Jurkat, Clone E6-1 (cell line): ENCODE measurements at places on chromosomes 2 and 18.
A peak's percentile ranks its signal among the peaks of the same experiment; 100 is the strongest.

DNA sequence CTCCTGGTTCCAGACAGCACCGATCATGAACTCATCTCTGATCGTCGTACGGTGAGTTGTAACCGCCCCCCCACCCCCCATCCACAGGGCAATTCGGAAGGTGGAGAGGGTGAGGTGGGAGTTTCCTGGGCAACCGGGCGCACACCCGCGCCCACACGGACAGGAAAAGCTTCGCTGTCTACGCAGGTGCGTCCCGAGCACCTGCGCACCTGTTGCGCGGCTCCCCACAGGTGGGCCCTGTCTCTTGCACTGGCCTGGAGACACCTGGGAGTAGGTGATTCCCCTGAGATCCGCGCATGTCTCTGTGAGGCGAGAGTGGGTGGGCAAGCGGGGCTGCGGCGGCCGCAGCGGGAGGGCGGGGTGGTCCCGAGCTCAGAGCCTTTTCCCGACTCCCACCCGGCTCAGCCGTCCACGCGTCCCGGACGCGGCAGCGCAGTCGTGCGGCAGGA lies 459 bp upstream of the ATP6V1C2 start:
- DNase-seq, result no peak

DNA sequence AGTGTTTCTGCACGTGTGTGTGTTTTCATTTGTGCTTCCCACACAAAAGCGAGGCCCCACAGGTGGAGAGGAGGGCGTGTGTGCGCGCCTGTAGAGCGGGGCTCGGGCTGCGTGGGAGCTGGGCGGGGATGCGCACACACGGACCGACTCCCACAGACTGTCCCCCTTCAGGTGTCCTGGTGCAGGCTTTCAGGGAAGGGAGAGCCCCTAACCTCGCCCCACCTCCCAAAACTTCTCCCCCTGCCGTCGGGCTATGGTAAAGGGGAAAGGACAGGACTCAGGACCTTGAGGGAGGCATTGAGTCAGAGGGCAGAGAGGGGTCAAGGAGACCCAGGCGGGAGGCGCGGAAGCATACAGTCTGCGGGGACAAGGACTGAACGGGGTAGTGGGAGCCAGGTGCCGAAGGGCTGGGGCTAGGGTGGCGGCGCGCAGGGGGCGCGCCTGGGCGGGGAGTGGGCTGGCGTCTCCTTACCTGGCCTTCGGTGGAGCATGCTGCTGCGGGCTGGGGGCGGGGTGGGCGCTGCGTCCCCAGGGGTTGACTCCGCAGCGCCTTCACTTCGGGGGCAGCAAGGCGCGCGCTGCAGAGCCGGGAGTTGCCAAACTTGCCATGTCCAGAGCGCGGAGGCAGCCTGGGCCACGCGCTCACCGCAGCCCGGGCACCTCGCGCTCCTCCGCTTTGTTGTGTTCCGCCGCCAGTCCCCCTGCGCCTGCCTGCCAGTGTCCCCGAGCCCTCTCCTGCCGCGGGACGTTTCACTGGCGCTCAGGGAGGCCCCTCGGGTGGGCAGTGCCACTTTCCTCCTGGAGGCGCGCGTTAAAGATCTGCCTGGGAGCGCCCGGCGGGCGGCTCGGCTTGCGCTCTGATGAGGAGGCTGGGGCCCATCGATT lies 302.0 kb downstream of the NCKAP5 start:
- DNase-seq, result no peak

DNA sequence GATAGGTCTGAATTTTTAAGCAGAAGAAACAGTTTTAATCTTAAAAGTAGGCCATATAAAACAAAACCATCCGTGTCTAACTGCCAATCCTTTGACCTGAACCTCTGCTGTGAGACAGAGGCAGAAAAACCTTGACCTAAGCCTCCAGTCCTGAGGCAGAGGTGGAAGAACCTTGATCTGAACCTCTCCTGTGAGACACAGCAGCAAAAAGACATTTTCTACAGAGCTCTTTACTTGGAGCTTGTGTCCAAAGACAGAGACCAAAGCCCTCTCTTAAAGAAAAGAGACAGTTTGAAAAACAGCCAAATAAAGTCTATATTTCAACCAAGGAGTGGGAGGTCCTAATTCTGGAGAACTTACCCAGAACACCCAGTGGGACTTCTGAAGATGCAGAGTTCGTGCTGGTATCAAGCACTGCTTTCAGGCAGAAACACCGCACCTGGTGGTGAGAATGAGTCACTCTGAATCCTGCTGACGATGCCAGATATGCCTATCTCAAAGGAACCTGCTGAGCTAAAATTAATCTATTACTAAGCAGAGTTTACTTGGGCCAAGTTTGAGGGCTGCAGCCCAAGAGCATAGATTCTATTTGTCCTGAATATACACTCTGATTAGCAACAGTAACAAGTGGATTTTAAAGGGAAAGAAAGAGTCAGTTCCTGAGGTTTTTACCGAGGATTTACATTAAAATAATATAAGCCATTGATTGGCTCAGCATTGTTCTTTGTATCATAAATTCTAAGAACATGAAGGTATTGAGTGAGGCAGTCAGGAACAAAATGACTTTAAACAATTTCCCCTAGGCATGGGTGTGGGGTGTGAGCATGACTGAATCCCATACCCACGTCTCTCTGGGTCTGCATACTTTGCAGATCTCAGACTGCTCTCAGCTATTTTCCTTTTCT lies 806.4 kb downstream of the TRIB2 start:
- DNase-seq, result no peak

DNA sequence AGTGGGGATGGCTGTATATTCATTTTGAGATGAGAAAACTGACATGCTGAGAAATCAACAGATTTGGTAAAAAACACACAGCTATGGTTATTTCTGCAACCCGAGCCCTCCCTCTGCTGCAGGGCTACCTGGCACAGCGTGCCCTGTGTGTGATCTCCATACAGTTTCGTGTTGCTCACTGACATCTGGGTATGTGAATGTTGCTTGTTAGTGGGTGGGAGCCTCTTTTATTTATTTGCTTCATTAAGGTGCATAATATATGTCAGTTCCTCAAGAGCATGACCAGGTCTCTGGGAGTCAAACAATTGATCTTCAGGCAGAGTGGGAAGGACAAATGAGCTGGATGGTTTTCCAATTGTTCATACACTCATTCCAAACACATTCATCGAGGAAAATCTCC lies 139.1 kb upstream of the FHL2 start:
- no peak for DNase-seq

DNA sequence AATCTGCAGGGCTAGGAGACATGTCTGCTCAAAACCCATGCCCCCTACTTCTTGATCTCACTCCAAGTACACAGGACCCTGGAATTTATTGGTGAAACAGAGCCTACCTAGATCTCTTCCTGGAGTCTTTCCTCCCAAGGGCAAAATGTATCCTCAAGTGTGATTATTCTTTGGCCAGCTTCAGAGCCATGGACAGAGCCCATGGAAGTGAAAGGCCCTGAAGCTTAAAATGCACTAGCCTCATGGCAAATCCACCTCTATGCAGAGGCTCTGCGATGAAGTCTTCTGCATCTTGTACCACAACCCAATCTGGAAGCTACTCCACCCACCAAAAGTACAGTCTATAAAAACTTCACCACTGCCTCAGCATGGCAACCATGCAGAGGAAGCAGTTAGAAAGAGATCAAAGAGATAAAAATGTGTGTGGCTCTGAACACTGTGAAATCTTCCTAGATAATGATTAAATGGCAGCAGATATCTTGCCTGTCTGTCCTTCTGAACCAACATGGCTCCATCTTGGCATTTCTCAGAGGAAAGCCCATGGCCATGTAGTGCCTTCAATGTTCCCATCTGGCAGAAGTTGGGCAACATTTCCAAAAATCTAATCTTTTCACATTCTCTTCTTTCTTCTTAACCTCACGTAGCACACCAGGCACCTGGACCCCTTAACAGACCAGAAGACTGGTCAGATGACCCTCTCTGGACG lies 142.9 kb upstream of the KLF7 start:
- DNase-seq, result peak; percentile 35

DNA sequence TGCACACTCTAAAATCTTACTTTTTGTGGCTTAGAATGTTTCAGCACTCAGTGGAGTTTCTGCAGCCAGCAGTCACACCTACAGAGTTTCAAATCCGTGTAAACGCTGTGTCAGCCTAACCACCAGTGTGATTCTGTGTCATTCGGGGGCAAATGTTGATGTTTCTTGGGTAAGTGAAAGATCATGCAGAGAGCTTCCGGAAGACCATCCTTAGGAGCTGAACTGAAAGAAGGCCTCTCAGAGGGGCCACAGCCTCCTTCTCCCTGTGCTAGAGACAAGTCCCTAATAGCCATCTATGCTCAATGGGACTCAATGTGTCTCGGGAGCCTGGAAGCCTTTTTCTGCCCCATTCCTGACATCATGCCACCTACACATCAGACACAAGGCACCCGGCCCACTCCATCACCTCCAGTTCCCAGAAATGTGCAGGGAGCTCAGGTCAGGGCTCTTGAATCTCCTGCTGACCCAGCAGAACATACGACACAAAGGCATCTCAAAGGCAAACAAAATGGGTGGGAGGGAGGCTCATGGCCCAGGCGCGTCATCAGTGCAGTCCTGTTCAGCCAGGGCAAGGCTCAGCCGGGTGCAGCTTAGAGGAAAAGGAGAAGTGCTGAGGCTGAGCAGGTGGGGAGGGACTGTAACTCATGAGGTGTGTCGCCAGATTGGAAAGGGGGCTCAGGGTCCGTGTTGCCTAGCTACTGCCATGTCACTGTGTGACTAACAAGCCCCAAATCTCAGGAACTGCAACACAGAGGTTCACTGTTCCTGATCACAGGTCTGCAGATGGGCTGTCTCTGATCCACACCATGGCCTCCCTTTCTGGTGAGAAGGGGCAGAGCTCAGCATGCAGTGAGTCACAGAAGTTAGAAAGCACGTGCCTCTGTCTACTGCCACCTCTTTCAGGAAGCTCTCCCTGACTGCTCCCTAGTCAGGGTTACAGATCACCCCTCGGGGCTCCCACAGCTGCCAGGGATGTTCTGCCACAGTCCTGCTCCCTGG lies 82.0 kb downstream of the SMAD7 start:
- DNase-seq, result no peak

- no peak for DNase-seq
Observed at GRCh38 chr2:98579926-98580325, 28.4 kb downstream of the COA5 start.

GRCh38 chr2:187475499-187476248 lies 27.6 kb upstream of the CALCRL start:
- no peak for DNase-seq

DNA sequence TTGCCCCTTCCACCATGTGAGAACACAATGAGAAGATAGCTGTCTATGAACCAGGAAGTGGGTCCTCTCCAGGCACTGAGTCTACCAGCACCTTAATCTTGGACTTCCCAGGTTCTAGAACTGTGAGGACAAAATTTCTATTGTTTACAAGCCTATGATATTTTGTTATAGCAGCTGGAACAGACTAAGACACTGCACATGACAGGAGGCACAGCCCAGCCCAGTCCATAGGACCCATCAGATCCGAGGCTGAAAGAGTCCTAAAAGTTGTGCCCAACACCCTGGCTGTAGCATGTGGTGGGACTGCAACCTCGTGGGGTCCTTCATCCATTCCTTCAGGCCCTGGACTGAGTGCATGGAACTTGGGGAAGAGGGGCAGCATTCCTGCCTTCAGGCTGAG lies 48.4 kb upstream of the YWHAQ start:
- no peak for DNase-seq

DNA sequence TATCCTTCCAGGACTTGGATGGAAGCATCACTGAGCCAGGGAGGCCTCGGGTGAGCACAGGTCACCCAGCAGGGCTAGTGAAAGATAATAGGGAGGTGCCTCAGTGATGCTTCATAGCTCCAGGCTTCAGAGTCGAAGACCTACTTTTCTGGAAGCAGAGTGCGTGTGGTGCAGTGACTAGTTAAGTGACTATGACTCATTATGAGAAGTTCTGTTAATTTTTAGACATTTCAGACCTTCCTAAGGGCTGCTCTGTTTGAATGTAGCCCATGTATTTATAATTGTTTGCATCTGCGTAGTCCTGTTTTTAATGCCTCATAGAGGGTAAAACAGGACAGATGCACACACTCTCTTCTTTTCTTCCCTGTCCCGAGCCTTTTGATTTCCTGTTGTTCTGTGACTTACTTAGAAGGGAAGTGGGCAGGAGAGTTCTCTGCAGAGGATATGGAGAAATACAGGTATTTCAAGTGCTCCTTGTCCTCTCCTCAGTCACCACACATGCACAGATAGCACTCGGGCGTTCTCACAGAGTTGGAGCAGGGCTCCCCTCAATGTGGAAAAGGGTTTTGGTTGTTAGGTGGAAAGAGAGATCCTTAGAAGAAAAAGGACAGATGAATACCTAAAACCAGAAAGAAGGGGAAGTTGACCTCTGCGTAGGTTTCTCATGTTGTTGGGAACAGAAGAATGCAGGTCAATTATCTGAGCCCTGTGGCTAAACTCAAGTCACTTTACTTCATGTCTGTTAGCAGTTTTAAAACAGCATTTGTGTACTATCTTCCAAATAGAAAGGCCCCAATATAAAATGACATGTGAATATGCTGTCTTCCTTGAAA lies 34.7 kb downstream of the RALB start:
- DNase-seq, result no peak

DNA sequence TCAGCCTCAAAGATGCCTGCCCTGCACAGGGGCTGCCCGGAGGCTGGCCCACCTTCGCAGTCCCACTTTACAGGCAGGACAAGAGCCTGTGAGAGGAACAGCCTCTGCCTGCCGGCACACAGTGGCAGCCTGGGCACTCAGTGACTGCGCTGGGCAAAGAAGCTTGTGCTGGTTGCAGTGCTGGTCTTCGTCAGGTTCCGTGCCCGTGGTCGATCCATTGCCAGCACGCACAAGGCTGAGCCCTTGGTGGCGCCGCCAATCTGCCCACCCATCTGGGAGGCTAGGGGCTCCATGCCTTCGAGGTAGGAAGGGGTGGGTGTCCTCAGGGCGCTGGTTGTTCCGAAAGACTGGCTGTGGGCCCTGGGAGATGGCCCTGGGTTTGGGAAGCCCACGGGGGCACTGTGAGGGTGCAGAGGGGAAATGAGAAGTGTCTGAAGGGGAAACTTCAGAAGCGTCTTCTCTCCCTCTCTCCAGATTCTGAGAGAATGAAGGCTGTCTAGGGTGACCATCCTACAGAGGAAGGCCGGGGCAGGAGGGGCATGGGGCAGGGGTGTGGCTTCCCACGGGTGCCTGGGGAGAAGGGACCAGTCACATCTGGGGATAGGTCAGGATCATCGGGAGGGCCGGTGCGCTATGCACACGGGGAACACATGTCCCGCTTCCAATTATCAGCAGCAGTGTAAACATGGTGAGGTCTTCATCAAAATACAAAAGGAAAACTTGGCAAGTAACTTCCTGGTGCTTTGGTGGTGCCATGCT lies 49.1 kb upstream of the HS6ST1 start:
- no peak for DNase-seq

DNA sequence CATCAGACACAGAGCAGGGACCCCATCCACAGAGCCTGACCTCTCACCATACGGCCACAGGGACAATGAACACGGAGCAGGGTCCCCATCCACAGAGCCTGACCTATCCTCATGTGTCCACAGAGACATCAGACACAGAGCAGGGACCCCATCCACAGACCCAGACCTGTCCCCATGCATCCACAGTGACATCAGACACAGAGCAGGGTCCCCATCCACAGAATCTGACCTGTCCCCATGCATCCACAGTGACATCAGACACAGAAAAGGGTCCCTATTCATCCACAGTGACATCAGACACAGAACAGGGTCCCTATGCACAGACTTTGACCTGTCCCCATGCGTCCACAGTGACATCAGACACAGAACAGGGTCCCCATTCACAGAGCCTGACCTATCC lies 325.1 kb upstream of the RAB6C start:
- DNase-seq, result no peak
